CD4-positive, alpha-beta T cell treated with Interleukin-17A for 4 hours (primary cell): ENCODE measurements at places on chromosomes 4 and X.
A peak's percentile ranks its signal among the peaks of the same experiment; 100 is the strongest.

- DNase-seq, result peak; percentile 10
These were observed at the start of gene CXCL3 for GRCh38 chr4:74038425-74039314. Gene CXCL3 (minus strand): TSS chr4:74038689. CDS start chr4:74038611, 78 bp downstream.

GRCh38 chr4:115844180-115844579 is 730.8 kb upstream of the NDST4 start:
- DNase-seq, result no peak

DNA sequence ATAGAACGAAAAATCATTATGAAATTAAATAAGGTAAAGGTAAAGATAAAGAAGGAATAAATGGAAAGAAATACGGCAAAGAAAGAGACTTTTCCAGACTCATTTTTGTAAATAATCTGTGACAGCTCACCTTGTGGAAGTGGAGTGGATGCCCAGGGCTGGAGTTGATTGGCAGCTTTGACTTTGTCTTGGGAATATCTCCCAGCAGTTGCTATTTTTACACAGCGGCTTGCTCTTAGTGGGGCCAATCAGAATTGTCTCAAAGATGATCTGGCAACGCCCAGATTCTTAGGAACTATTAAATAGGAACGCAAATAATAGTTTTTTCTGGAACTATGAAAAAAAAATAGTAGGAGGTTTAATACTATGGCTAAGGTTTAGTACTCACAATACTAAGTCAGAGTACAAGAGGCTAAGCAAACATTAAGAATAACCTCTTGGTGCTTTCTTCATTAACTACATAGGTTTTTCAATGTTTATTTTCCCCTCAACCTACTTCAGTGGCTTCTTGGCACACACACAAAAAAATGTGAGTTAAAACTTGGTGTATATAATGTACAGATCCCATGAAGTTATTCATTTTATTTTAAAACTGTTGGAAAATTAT is 132.7 kb downstream of the TRAM1L1 start:
- no peak for DNase-seq

- DNase-seq, result no peak
These were observed 100.5 kb downstream of the AASDH start for GRCh38 chr4:56286763-56287162.

DNA sequence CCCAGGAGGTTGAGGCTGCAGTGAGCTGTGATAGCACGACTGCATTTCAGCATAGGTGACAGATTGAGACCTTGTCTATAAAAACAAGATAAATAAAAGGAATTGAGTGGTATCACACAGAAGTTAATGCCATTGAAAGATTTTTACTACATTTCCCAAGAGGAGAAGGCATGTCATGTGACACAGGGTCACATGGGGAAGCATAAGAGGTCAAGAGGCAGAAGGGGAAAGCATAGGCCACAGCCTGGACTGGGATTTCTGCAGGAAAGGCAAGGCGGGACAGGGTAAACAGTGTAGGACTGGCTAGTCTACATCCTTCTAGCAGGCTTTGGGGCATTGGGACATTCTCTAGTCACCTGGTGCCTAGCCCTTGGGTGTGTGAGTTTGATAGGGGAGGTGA is 88.6 kb downstream of the PDGFRA start:
- DNase-seq, result no peak

DNA sequence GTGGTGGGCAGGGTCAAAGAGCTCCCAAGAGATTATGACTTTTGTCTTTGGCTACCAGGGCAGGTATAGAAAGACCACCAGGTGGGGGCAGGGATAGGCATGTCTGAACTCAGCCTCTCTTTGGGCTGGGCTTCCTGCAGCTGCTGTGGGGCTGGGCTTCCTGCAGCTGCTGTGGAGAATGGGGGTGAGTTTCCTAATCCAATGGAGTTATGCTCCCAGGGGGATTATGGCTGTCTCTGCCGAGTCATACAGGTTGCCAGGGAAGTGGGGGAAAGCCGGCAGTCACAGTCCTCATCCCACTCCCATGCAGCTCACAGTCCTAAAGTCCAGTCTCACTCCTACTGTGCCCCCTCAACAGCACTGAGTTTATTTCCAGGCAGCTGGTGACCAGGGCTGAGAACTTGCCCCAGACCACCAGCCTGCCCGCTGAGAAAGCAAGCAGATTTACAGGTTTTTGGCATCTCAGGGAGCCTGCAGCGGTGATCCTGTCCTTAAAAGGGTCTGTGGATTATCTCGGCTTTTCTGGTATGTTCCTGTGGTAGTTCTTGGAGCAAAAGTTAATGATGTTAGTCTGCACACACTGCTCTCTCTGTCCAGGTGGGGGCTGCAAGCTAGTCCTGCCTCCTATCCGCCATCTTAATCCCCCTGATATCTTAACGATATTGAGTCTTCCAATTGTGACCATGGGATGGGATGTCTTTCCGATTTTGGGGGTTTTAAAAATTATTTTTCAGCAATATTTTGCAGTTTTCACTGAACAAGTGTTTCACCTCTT is 133.4 kb downstream of the RTL9 start:
- no peak for DNase-seq

GRCh38 chr4:108010167-108010566 is 20.5 kb downstream of the HADH start:
- DNase-seq, result no peak

- no peak for DNase-seq
These were observed 6.7 kb upstream of the KIT start for GRCh38 chr4:54651050-54651449.

GRCh38 chr4:59920416-59920815 is 1279.7 kb upstream of the ADGRL3 start:
- DNase-seq, result no peak

- no peak for DNase-seq
These were observed 130.2 kb upstream of the FAM9B start for GRCh38 chrX:9164086-9164485.

DNA sequence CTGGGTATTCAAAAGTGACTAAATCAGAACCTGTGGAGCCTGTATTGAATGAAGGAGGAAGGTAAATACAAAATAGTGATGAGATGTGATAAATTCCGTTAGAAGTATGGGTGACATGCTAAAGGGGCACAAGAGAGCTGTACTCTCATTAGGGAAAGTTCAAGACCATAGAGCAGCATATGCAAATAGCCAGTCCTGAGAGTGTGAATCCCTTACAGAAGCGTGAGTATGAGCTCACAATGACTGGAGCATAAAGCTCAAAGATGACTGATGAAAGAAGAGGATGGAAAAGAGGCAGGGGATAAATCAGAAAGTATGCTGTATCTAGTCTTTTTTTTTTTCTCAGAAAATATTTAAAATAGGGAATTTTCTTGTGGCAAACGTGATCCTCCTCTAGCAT is 12.1 kb upstream of the NPFFR2 start:
- DNase-seq, result no peak

DNA sequence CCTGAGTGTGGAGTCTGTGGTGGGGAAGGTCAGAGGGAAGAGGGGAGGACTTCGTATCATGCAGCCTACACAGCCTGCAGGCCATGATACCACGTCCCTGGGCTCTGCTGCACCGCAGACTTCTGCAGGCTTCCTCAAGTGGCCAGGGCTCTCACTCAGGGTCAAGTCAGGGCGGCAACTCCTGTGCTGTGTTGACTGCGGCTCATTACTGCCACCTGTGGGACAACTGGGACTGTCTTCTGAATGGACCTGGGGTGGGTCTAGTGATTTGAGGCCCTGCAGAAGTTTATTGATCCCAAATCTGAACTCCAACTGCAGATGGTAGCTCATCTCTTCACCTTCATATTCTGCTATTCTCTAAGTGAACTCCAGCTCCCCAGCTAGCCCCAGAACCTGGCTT is 167.1 kb downstream of the NSUN7 start:
- DNase-seq, result peak; percentile 16

DNA sequence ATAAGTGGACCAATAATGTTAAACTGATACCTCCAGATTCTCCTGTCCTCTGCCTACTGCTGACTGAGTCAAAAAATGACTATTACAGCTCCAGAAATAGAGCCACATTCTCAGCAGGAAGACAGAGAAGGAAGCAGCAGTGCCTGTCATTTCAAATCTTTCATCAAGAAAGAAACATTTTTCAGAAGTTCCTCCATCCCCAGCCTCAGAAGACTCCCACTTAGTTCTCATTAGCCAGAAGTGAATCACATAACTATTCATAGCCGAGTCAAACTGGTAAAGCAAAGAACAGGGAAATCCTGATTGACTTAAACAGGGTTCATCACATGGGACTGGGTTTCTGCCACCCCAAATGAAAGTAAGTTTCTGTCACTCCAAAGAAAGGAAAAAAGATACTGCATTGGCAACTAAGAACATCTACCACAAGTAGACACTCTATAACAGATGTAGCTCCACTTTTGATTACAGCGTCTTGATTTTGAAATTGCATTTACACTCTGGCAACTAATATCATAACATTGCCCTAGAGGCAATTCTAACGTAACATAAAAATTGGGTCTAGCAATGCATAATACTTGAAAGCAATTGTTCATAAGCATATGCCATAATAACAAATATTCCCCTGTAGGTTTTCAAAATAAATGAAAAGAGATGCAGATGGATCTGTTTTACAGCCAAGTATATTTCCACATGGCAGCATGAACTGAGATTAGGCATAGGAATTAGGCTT is 599.8 kb downstream of the GALNTL6 start:
- no peak for DNase-seq

- no peak for DNase-seq
These were observed 261.0 kb upstream of the NDST3 start for GRCh38 chr4:117773064-117773936.

DNA sequence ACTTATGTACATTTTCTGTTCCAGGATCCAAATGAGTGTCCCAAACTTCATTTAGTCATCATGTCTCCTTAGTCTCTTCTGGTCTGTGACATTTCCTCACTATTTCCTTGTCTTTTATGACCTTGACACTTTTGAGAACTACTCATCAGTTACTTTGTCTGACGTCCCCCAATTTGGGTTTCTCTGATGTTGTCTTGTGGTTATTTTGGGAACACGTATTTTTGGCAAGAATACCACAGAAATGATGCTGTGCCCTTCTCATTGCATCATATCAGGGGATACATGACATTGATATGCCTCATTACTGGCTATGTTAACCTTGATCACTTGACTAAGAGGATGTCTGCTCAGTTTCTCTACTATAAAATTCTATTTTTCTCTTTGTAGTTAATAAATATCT is 308.8 kb downstream of the ZNF674 start:
- DNase-seq, result no peak

- DNase-seq, result no peak
These were observed 6.8 kb upstream of the WDR13 start for GRCh38 chrX:48590203-48591103.

DNA sequence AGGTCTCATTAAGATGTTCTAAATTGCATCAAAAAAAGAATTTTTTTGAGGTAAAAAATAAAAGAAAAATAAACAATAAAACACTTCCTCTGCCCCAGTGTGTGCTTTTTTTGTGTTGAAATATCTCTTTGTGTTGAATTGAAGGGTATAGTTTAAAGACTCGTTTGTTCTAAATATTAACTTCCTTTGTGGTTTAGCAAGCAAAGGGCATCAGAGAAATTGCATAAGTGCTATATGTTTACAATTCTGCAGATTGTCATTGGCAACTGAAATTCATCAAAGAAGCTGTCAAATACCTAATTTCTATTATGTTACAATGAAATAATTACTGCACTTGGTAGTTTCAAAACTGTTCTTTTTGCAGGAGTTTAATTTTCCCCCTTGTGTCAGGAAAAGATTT is 260.5 kb downstream of the DKK2 start:
- no peak for DNase-seq

GRCh38 chr4:38462367-38463055 is 201.5 kb upstream of the KLF3 start:
- DNase-seq, result no peak

- no peak for DNase-seq
These were observed 141.5 kb upstream of the RBPJ start for GRCh38 chr4:26179316-26179760.

DNA sequence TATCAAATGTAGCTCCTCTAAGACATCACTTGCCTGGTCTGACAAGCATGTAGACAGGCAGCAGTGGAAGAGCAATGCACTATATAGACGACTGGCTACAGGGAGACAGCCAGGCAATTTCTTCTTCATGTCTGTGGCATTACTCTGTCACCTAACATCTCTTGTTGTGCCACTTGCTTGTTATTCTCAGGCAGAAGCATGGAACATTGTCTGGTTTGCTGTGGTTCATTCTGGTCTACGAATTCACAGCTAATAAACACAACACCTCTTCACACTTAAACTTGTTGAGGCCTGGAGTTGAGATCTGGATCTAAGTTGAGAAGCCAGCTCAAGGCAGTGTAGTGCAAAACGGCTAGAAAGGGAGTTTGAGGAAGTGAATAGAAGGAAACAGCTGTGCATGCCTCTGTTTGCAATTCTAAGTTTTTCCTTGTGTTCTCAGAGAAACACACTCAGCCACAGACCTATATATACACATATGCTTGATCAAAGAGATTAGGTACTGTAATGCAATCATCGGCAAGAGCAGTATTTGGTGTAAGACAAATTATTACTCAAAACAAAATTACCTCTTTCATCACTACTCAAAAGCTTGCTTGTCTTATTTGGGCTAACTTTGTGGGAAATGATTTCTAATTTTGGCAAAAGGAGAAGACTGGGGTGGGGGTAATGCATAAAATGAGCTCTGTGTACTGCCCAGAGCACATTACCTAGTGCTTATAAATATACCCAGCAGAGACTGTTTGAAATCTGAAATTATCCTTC is 243.8 kb downstream of the PPP3CA start:
- no peak for DNase-seq

- DNase-seq, result no peak
These were observed 5.1 kb upstream of the TLL1 start for GRCh38 chr4:165867961-165868360.

GRCh38 chr4:184960505-184960971 is 57.8 kb upstream of the HELT start:
- DNase-seq, result no peak

GRCh38 chr4:138410266-138410665 is 168.1 kb upstream of the SLC7A11 start:
- DNase-seq, result no peak

DNA sequence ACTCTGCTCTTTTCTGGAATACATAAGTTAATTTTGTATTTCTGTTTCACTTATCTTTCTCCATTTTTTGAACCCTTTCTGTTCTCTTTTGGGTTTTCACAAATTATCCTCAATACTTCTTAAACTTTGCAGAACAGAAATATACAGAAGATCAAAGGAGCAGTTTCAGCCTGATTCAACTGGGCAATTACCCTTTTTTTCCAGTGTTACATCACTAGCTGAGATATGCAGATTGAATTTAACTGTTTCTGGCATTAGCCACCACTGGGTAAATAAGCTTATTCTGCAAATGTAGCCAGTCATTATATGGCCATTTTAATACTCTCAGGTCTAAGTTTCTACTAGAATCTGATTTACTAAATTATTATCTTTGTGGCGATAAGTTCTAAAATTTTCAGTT is 66.9 kb upstream of the GRID2 start:
- no peak for DNase-seq

- DNase-seq, result no peak
These were observed 141.7 kb upstream of the SCML1 start for GRCh38 chrX:17595456-17596035.
